ENCODE measurements at places on chromosomes 1 and 21. TPM values are rescaled to one million over a fixed set of nuclear protein-coding genes. Genes with fewer than 3 reads are reported as not detected.

The ARPC5 gene
- 49.8 TPM for total RNA-seq

The ERICH3 gene
- 0.11 TPM for total RNA-seq

The TRIM67 gene
- 0.24 TPM for total RNA-seq

The SPRR2G gene
- not detected for total RNA-seq

The FTCD gene
- 0.83 TPM for total RNA-seq

The ADSS2 gene
- total RNA-seq: 8.6 TPM

The CRYBG2 gene
- total RNA-seq: not detected

The RPRD2 gene
- total RNA-seq: 23.5 TPM

The TAS1R1 gene
- not detected for total RNA-seq

The SCMH1 gene
- total RNA-seq: 47.3 TPM

The SLC35F3 gene
- total RNA-seq: not detected
